Uterus (tissue), 4 donors: ENCODE measurements at places on chromosomes 11 and 22.

GRCh38 chr22:46086577-46087335 lies 63.6 kb upstream of the PPARA start:
- peak overlapping the region; percentile 88 for H3K4me3 ChIP-seq
- peak overlapping the region; percentile 99 for H3K27ac ChIP-seq
- DNase-seq, result no peak
- H3K27me3 ChIP-seq, result no peaks in the 10 kb centered on the region

GRCh38 chr22:42992886-42993479 lies 22.0 kb downstream of the PACSIN2 start:
- no peak for DNase-seq
- no peak overlapping the region for H3K4me3 ChIP-seq
- H3K27me3 ChIP-seq, result no peaks in the 10 kb centered on the region

DNA sequence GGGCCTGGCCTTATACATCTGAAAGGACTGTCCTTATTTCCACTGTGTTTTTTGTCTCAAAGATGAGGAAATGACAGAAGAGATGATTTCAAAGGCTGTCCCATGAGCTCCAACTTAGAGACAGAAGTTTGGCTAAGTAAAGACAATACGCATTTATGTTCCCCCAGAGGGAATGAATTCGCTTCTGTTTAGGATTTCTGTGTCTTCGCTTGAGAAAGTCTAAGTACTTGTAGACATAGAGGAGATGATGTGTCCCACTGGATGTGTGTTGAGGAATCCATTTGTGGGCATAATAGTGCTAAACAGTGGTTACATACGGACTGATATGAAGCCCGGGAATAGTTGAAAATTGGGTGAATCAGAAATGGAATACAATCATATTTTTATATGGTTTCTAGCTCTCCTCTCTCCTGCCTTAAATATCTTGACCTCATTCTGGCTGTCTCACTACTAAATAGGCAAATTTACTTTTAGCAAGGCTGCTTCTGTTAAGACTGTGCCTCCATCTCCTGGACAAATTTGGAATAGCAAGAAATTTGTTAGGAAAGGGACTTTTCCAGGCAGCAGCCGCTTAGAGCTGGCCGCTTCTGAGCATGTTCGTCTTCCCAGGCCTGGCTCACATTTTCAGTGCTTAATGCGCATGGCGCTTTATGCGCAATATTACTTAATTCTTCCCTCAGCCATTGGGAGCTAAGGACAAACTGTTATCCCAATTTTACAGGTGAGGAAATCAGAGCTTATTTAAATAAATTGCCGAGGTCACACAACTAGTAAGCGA lies 1.9 kb upstream of the PEX26 start:
- no peaks in the 10 kb centered on the region for H3K36me3 ChIP-seq
- no peaks in the 10 kb centered on the region for H3K27me3 ChIP-seq

DNA sequence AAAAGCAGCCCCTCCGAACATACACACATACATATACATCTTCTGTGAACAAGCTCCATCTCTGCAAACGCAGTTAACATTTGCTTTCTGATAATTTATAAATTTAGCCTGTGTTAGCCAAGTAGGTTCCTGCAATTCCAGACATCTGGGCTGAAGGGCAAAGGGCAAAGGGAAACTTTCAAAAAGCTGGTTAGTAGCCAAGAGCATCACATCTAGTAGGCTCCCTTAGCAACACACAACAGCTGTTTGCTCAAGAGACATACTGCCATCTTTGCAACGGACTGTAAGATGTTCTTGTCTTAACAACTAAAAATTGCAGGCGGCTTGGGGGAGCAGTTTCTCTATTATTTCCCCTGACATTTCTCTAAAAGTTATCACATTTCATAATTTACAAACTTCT lies 134.9 kb downstream of the RBFOX2 start:
- H3K4me3 ChIP-seq, result peak overlapping the region; percentile 30
- H3K4me1 ChIP-seq, result no peaks in the 10 kb centered on the region
- no peaks in the 10 kb centered on the region for H3K36me3 ChIP-seq
- peak overlapping the region; percentile 79 for H3K27ac ChIP-seq
- DNase-seq, result peak; percentile 54
- H3K27me3 ChIP-seq, result no peaks in the 10 kb centered on the region

GRCh38 chr11:61749591-61750217 lies 2.7 kb upstream of the MYRF start:
- no peaks in the 10 kb centered on the region for H3K4me1 ChIP-seq
- DNase-seq, result no peak
- H3K36me3 ChIP-seq, result no peaks in the 10 kb centered on the region
- no peak overlapping the region for H3K27ac ChIP-seq

DNA sequence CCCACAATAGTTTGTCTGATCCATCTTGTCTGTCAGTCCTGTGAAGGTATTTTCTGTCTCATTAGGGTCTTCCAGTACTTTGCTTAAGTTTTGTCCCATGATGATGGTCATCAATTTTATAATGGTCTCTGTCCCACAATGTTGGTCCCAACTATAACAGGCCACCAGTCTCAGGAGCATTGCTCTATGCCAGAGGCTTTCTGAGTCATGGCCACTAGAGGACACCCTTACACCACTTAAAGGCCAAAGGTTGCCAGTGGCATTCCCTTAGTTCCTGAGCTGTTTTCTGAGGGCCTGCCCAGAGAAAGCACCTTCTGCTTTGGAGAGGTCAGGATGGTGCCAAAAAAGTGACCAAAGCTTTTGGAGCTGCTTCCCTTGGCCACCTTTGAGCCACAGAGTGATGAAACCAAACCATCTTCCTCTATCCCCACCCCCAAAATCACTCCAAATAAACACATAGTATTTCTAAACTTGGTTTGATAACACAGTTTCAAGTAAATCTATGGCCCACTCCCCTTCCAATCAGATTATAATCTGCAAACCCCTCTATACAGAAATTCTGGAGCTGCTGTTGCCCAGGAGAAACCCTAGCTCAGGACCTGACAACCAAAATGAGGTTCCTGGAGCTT lies 19.3 kb downstream of the EIF3F start:
- DNase-seq, result peak; percentile 67
- no peaks in the 10 kb centered on the region for H3K36me3 ChIP-seq

- H3K27me3 ChIP-seq, result no peaks in the 10 kb centered on the region
- no peak overlapping the region for H3K4me3 ChIP-seq
- DNase-seq, result no peak
- no peaks in the 10 kb centered on the region for H3K36me3 ChIP-seq
- no peak overlapping the region for H3K27ac ChIP-seq
Measured at GRCh38 chr11:11669233-11669846, 47.5 kb upstream of the GALNT18 start.

DNA sequence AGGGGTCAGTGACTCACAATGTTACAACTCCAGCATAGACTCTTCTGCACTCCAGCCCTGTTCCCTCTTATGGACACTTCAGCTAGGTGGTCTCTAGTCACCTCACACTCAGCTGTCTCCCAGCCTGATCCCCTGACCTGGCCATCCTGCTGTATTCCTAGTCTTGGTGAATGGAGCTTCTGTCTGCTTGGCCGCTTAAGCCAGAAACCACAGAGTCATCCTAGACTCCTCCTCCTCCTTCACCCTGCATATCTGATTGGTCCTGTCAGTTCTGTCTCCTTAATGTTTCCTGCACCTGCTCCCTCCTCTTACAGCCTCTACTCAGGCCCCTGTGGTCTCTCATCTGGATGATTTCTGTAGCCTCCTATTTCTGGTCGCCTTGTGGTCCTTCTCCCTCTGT lies 144.9 kb downstream of the HIPK3 start:
- H3K36me3 ChIP-seq, result no peaks in the 10 kb centered on the region
- H3K4me1 ChIP-seq, result no peaks in the 10 kb centered on the region
- H3K4me3 ChIP-seq, result no peak overlapping the region
- no peaks in the 10 kb centered on the region for H3K27me3 ChIP-seq

DNA sequence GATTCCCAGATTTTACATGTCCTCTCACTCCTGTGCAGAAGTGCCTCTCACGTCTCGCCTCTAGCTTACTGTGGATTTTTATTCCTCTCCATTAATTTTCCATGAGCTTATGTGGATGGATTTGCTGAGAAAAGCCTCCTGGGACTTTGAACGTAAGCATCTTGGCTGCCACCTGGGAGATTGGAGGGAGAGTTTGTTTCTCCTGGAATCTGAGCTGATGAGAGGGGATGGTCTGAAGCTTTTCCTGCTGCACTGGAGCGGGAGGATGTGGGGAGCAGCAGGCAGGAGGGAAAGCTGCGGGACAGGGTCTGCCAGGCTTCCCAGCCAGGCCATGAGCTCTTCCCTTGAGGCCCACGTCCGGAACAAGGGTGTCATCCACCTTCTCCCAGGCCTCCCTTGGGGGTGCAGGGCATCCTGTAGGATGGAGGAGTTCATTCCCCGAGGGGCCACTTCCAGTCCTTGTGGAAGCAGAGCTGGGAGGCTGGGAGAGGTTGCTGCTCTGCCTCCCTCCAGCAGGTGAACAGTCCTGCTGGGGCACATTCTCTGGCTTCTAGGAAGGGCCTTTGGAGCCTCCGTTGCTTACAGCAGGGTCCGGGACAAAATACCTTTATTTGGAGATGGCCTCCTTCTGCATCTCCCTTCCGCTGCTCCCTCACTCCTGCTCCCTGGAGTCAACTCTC lies 3.6 kb upstream of the SHANK2 start:
- no peak overlapping the region for H3K4me3 ChIP-seq
- H3K27ac ChIP-seq, result no peak overlapping the region
- DNase-seq, result no peak

GRCh38 chr11:35981581-35981980 lies 37.7 kb downstream of the LDLRAD3 start:
- H3K27ac ChIP-seq, result no peak overlapping the region
- H3K36me3 ChIP-seq, result no peaks in the 10 kb centered on the region
- no peaks in the 10 kb centered on the region for H3K27me3 ChIP-seq
- no peak overlapping the region for H3K4me3 ChIP-seq
- peak; percentile 26 for DNase-seq
- no peaks in the 10 kb centered on the region for H3K4me1 ChIP-seq

- no peaks in the 10 kb centered on the region for H3K27me3 ChIP-seq
- H3K4me3 ChIP-seq, result no peak overlapping the region
- no peaks in the 10 kb centered on the region for H3K36me3 ChIP-seq
- no peak for DNase-seq
- H3K4me1 ChIP-seq, result no peaks in the 10 kb centered on the region
Measured at GRCh38 chr11:83881428-83881827, 595.3 kb upstream of the CCDC90B start.

DNA sequence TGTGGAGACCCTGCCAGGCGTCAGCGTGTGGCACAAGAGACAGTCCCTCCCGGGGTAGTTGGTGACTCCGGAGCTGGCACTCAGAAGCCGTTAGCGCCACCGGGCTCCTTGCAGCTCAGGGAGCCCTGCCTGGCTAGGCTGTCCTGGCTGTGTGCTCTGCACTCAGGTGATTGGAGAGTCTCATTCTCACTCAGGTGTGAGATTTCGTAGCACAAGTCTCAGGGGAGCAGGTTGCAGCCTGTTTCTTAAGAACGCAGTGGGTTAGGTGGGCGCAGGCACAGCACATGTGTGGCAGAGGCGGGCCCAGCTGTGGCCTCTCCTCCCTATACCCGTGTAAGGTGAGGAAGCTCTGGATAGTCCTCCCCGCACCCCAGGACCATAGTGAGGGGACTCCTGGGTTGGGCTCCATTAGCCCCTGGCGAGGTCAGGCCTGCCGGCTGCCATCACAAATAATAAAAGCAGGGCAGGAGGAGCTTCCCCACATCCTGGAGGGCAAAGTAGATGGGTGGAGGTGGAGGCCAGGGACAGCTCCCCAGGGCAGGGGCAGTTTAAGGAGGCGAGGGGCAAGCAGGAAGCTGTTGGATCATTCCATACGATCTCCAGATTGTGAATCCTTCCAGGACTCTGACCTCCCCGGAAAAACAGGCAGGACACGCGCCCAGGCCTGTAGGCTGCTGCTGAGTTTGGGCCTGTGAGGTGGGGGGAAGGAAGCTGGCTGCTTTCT lies 39.4 kb downstream of the SBF1 start:
- no peaks in the 10 kb centered on the region for H3K4me1 ChIP-seq
- H3K36me3 ChIP-seq, result no peaks in the 10 kb centered on the region
- no peak overlapping the region for H3K4me3 ChIP-seq
- peak; percentile 9 for DNase-seq
- no peak overlapping the region for H3K27ac ChIP-seq

DNA sequence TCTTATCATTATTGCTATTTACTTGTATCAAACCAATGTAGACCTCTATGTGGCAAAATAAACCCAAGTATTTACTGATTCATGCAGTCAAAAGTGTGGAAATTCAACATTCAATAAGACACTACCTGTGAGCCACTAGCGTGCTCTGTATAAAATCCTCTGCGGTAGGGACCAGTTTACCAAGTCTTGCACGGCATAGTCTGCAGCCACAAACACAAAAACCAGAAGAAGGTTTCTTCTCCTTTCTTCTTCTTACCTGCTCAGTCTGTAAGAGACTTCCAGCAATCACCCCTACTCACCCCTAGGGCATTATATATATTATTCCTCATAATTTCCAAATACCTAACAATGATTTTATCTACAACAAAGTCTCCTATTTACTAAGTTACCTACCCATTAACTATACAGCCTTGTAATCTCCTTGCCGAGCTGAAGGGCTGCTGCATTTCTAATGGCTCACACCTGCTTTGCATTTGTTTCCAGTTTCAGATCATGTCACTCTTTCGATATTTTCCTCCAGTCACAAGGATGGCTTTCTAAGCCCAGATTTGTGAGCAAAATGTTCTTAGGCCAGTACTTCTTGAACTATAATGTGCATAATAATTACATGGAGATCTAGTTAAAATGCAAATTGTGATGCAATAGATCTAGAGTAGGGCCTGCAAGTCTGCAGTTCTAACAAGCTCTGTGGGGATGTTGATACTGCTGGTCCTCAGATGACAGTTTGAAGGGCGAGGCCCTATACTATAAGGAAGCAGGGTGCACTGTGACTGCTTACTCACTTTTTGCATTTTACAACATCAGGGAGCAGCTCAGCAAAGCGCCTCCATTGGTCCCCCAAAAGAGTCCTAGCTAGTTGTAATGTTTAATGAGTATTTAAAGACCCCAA lies 191.9 kb upstream of the DDI1 start:
- no peak for DNase-seq
- H3K36me3 ChIP-seq, result no peaks in the 10 kb centered on the region

GRCh38 chr11:130778026-130778425 lies 138.3 kb downstream of the SNX19 start:
- H3K4me3 ChIP-seq, result no peak overlapping the region
- no peaks in the 10 kb centered on the region for H3K36me3 ChIP-seq
- no peaks in the 10 kb centered on the region for H3K4me1 ChIP-seq
- DNase-seq, result no peak
- H3K27me3 ChIP-seq, result no peaks in the 10 kb centered on the region
- H3K27ac ChIP-seq, result no peak overlapping the region

DNA sequence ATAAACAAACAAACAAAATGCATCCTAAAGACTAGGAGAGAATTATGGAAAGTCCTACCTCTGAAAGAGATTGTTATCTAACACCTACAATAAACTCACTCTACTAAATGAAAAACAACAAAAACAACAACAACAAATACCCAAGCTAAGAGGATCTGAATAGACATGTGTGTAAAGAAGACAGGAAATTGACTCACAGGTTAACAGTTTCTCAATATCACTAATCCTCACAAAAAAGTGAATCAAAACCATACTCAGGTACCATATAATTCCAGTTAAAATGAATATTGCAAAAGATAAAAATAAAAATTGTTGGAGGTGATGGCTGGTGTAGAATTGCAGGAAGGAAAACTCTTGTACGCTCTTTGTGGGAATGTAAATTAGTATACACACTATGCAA lies 110.4 kb upstream of the TOP3B start:
- H3K36me3 ChIP-seq, result no peaks in the 10 kb centered on the region
- no peaks in the 10 kb centered on the region for H3K27me3 ChIP-seq
- H3K27ac ChIP-seq, result no peak overlapping the region
- no peak overlapping the region for H3K4me3 ChIP-seq
- no peak for DNase-seq

GRCh38 chr11:67369801-67370284 lies 3.6 kb downstream of the CLCF1 start:
- H3K4me3 ChIP-seq, result peak overlapping the region; percentile 6
- H3K27ac ChIP-seq, result peak overlapping the region; percentile 92
- H3K4me1 ChIP-seq, result peaks cover 14% of the 10 kb centered on the region
- DNase-seq, result peak; percentile 86
- H3K36me3 ChIP-seq, result no peaks in the 10 kb centered on the region
